ENCODE measurements at places on chromosomes 4 and X. TPM values are rescaled to one million over a fixed set of nuclear protein-coding genes. Genes with fewer than 3 reads are reported as not detected.

DNA sequence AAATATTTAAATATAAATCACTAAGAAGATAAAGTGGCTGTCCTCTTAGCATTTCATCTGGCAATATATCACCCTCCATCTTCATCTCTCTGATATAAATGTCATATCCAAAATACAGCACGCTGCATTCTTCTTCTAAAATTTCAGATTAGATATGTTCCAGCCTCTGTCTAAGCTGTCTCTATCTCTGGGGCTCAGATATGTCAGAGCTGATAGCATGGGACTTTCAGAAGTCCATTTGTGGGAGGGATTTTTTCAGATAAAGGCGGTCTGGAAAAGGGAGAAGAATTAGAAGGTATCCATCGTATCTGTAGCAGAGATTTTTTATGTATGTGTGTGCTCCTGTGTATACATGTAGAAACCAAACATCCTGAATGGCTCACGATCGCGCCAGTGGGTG is 25.0 kb upstream of the CD38 start:
- DNase-seq, result no peak

GRCh38 chrX:123851079-123851478 is 8.8 kb upstream of the XIAP start:
- DNase-seq, result no peak

DNA sequence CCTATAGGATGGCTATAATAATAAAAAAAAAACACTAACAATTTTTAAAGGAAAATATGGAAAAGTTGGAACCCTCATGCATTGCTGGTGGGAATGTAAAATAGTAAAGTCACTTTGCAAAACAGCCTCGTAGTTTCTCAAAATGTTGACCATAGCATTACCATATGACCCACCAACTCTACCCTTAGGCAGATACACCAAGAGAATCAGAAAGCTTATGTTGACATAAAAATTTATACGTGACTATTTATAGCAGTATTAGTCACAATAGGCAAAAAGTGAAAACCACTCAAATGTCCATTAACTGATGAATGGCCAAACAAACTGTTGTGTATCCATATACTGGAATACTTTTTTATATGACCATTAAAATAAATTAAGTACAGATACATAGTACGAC is 19.8 kb upstream of the FAM241A start:
- no peak for DNase-seq

DNA sequence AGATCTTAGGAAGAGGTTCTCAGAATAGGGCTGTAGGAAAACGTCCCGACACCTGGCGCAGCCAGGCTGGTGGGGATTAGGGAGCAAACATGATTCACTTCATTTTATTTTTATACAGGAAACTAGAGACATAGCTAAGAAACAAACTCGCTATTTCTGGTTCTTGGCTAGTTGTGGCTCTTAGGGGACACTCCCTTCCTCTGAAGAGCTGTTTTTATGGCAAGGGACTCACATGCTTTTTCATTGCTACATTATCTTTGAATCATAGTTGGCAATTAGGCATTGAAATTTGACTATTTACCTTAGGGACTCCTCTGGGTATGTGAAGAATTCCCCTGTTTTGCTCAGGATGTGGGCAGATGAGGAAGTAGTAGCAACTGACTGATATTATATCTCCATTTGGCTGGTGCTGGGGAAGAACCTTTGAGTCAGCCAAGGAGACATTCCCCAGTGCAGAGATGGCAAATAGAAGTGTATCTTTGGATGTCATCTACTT is 174.5 kb downstream of the SMIM20 start:
- no peak for DNase-seq

DNA sequence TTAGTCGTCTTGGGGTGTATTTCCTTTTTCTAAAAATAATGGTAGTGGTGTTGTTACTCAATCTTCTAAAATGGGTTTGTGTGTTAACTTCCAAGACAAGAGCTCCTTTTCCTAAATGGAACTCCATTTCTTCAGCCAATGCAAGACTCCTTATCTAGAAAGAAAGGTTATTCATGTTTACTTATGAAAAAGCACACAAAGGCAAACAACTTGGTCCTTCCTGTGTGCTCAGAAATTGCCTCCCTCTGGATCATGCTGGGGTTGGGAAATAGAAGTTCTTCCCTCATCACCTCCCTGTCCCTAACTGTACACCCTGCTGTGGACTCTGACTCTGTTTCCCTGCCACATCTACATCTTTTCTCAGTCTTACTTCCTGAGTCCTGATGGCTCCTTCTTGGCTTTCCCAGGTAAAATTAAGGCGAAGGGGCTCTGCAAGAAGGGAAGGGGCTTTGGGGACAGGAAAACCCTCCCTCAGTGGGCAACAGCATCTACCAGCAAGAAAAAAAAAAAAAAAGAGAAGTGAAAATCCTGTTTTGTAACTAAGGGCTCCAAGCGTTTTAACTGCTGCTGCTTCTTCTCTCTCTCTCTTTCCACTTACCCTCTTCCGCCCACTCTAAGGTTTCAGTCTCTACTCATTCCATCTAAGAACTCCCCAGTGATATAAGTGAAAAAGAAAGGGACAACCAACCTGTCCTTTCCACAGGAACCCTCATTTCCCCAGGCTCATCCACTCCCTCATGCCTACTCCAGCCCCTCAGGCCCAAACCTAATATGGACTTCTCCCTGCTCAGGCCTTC is 19.8 kb upstream of the TASL start:
- no peak for DNase-seq

GRCh38 chr4:151567056-151567455 is 158.1 kb downstream of the FHIP1A start:
- DNase-seq, result no peak

GRCh38 chr4:182825003-182825402 is 92.2 kb downstream of the DCTD start:
- no peak for DNase-seq

- no peak for DNase-seq
Measured at GRCh38 chrX:140273921-140274320, 230.9 kb downstream of the SOX3 start.

- no peak for DNase-seq
Measured at GRCh38 chr4:41236508-41236907, 20.2 kb upstream of the UCHL1 start.

GRCh38 chr4:154490234-154490582 is 1.4 kb downstream of the DCHS2 start:
- peak; percentile 67 for DNase-seq

Gene MAB21L2
- not detected for total RNA-seq

Gene POU3F4
- total RNA-seq, result 1.1 TPM

Gene LGI2
- total RNA-seq, result 6.2 TPM

Gene SSX1
- not detected for total RNA-seq
